Activated CD4-positive, CD25-positive, alpha-beta regulatory T cell (primary cell): ENCODE measurements at places on chromosomes 11 and 22.

GRCh38 chr11:12822392-12823022 lies 148.3 kb downstream of the TEAD1 start:
- no peak for DNase-seq

GRCh38 chr22:17131686-17132085 lies 10.5 kb upstream of the TMEM121B start:
- no peak for DNase-seq

- no peak for DNase-seq
Measured at GRCh38 chr11:58179648-58180047, 9.2 kb upstream of the OR9Q2 start.

- no peak for DNase-seq
Measured at GRCh38 chr11:95565724-95566141, 223.8 kb downstream of the FAM76B start.

- DNase-seq, result no peak
Measured at GRCh38 chr11:130740819-130741218, 175.5 kb downstream of the SNX19 start.

GRCh38 chr11:104352036-104352435 lies 188.1 kb upstream of the PDGFD start:
- no peak for DNase-seq

GRCh38 chr11:58286249-58286648 lies 18.2 kb upstream of the OR10W1 start:
- DNase-seq, result no peak

DNA sequence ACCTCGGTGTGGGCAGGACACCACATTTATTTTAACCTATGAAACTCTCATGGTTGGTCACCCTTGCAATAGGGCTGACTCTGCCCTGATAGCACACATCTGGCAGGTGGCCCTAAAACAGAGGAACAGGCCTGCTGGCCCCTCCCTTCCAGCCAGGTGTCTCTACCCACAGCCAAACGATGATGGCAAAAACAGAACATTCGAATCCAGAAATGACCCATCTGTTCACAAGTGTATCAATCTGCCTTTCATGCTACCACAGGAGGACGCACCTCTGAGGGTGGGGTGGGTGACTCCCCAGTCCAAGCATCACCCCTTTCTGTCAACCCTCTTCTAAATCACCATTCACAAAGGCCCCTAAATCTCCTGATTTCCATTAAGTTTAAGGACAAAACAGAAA lies 118.1 kb downstream of the ETS1 start:
- no peak for DNase-seq

- no peak for DNase-seq
Measured at GRCh38 chr11:115135936-115136335, 368.3 kb downstream of the CADM1 start.

GRCh38 chr11:101944923-101945322 lies 28.6 kb upstream of the ANGPTL5 start:
- no peak for DNase-seq

- DNase-seq, result no peak
Measured at GRCh38 chr11:47235163-47235562, 13.5 kb downstream of the ACP2 start.

DNA sequence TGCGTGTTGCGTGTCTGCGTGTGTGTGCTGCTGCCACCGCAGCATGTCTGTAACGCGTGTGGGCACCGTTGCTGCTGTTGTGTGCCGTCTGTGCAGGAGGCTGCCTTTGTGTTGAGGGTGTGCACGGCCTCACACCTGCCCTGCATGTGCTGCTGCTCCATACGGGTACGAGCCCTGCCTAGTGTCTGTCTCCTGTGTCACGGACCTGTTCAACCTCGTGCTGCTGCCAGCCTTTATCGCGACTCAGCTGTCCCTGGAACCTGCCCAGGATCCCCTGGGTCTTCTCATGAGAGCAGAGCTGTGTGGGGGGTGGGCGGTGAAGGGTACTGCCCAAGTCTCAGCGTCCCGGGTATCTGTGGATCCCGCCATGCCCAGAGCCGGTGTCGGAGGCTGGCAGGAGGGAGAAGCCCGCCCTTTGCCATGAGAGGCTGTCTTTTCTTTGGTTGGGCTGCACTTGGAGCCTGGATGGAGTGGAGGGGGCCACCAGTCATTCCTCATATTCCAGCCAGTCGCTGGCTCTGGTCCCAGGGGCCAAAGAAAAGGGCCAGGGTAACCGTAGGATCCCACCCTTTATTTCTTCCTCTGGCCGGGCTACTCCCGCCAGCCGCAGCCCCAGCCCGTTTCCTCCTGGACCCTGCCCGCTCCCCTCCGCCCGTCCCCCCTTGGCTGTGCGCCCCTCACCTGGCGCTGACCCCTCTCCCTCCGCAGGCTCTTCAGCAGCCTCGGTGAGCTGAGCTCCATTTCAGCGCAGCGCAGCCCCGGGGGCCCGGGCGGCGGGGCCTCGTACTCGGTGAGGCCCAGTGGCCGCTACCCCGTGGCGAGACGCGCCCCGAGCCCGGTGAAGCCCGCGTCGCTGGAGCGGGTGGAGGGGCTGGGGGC lies 7.8 kb upstream of the ACR start:
- no peak for DNase-seq

DNA sequence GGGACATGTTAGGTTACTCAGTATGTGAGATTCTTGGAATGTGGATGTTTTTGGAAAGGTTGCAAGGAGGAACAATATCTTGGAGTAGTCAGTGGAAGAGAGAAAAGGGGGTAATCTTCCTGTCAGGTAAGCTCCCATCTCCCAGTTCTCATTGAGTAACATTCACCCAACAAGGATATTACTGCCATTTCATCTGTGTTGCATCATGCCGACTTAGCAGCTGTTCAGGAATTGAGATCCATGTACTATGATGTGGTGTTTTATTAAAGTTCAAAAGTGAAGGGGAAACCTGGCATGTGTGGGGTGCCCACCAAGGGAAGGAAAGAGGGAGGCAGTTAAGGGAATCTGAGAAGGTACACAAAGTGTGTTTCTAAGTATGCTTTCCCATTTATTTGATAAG lies 58.4 kb upstream of the RASSF10 start:
- no peak for DNase-seq

- no peak for DNase-seq
Measured at GRCh38 chr11:128705124-128705920, 11.4 kb downstream of the FLI1 start.

DNA sequence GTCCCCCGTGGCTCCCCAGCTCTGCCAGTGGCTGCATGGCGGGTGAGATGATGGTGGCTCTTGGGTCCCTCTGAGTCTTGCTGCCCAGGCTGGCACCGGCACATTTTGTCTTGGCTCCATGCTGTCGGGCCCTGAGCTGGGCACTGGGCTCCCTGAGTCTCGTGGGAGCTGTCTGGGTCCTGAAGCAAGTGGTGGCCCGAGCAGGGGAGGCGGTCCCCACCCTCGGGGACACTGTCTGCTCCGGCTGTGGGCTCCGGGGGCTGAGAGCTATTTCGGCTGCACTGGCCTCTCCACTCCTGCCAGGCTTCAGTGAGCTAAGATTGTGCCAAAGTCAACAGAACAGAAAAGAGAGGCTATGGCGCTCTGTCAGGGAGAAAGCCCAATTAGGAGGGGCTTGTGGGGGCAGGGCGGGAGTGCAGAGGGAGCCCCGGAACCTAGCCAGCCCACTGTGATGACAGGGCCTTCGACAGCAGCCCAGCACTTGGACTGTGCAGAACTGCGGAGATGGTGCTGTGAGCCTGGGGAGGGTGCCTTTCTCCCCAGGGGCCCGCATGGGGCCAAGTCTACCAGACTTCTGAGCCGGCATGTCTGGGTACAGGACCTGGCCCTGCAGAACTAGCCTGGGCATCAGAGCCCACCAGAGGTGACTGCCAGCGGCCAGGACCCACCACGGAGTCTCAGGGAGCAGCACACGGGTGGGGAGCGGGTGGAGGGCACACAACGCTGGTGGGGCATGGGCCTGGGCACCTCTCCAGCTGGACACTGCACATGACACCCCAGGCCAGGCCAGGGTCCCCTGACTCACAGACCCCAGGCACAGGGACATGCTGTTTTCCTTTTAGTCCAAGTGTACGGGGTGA lies 38.0 kb downstream of the RTN4R start:
- no peak for DNase-seq

DNA sequence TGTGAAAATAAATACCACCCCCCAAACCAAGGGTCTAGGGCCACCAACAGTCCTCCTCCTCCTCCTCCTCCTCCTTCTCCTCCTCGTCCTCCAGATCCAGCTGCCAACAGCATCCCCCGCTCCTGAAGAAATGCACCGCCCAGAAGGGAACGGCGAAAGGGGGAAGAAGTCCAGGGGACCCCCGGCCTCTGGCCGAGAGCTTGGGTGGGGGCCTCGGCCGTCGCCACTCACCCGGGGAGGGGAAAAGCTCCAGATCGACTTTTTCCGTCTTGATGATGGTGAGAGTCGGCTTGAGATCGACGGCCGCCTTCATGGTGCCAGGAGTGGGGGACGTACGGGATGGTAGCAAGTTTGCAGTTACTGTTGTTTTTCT lies 65.7 kb downstream of the ETS1 start:
- no peak for DNase-seq

DNA sequence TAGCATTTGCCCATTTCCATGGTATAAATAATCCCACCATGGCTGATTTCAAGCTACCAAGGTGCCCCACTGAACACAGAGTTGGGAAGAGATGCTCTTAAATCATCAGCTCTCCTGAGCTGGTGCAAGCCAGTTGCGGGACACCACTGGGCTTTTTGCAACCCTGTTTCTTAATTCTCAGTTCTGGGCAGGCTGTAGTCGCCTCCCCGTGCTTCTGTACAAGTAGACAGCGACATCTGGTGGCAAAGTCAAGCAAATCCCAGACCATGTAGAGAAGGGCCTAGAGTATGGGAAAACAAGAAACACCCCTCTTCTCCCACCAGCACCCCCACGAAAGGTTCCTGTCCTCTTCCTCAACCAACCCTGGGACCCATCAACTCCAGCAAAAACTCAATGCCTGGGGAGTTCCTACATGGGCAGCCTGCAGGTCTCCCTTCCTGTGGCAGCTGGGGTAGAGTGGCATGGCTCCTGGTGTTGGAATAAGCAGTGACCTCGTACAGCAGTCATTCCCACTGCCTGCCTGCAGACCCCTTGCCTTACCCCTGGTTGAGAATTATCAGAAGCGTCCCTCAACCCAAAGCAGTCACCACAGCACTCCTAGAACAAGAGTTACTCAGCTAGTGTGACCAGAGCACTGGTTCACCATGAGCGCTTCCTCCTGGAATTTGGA lies 68.4 kb downstream of the IGLL5 start:
- DNase-seq, result peak; percentile 40

- no peak for DNase-seq
Measured at GRCh38 chr11:115145324-115145723, 358.9 kb downstream of the CADM1 start.

DNA sequence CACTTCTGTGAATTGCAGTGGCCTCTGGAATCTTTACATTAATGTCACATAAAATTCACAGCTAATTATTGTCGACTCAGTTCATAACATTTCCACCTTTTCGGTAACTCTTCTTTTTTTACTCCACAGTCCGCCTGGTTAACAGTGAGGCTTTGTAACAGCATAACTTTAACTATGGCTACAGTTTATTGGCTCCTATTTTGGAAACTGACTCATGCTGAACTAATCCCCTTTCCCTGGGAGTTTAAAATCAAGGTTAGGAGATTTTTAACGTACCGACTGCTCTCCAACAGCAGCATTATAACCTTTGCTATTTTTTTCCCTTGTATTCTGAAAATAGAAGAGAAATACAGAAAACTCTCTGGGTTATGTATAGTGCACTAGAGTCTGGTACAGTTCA lies 3.2 kb upstream of the POGLUT3 start:
- no peak for DNase-seq

- DNase-seq, result no peak
Measured at GRCh38 chr11:27722117-27722952, 22.1 kb upstream of the BDNF start.

- DNase-seq, result no peak
Measured at GRCh38 chr11:19320827-19321226, 80.1 kb upstream of the E2F8 start.

GRCh38 chr11:92628401-92629292 lies 340.8 kb upstream of the MTNR1B start:
- DNase-seq, result no peak

DNA sequence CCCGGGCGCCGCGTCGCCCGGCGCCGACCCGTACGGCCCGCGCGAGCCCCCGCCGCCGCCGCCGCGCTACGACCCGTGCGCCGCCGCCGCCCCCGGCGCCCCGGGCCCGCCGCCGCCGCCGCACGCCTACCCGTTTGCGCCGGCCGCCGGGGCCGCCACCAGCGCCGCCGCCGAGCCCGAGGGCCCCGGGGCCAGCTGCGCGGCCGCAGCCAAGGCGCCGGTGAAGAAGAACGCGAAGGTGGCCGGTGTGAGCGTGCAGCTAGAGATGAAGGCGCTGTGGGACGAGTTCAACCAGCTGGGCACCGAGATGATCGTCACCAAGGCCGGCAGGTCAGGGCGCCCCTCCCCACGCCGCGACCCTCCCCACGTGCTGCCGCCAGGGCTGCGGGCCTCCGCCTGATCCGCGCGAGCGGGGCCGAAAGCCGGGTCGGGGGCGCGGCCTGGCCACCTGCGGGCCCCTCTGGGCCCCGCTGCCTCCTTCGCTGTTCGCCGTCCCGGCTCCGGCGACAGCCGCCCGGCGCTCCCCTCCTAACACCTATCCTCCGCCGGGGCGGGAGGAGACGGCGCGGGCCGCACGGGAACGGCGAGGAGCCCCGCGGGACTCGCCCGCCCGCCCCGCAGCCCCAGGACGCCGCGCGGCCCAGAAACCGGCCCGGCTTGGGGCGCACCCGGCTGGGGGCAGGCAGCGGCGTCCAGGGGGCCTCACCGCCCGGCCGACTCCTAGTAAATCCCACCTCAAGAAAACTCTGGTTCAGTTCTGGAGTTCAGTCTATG lies 560 bp downstream of the TBX1 start:
- no peak for DNase-seq

GRCh38 chr11:112163875-112164685 lies at the start of gene IL18:
IL18 (minus strand) TSS chr11:112164094; CDS start chr11:112155053, 9,041 bp downstream.
- no peak for DNase-seq
